ENCODE measurements at places on chromosomes 6 and 20. TPM values are rescaled to one million over a fixed set of nuclear protein-coding genes. Genes with fewer than 3 reads are reported as not detected.

HLA-DOA gene
- 1.2 TPM for polyA plus RNA-seq

PBX2 gene
- polyA plus RNA-seq: 44.7 TPM

CST7 gene
- polyA plus RNA-seq: 1.1 TPM

FAM83C gene
- not detected for polyA plus RNA-seq

TRIM15 gene
- polyA plus RNA-seq: not detected

TRIM26 gene
- polyA plus RNA-seq: 19.6 TPM

MAPK14 gene
- 12.4 TPM for polyA plus RNA-seq

IRF4 gene
- 0.41 TPM for polyA plus RNA-seq

PM20D2 gene
- 4.8 TPM for polyA plus RNA-seq

ADGRG6 gene
- polyA plus RNA-seq: 4.1 TPM

Measured in right cardiac atrium (tissue), 5 donors.